Progenitor cell of endocrine pancreas (in vitro differentiated cells): ENCODE measurements at places on chromosomes 7 and 10. TPM values are rescaled to one million over a fixed set of nuclear protein-coding genes. Genes with fewer than 3 reads are reported as not detected.
A peak's percentile ranks its signal among the peaks of the same experiment; 100 is the strongest.

GRCh38 chr10:96719200-96719599 lies 1.1 kb downstream of the PIK3AP1 start:
- peaks cover 7% of the 10 kb centered on the region for H3K36me3 ChIP-seq
- H3K4me3 ChIP-seq = peak overlapping the region; percentile 100
- peaks cover 7% of the 10 kb centered on the region for H3K27me3 ChIP-seq

GRCh38 chr7:155269766-155270585 lies 27.7 kb upstream of the INSIG1 start:
- no peaks in the 10 kb centered on the region for H3K36me3 ChIP-seq
- no peaks in the 10 kb centered on the region for H3K4me1 ChIP-seq
- DNase-seq = no peak
- no peak overlapping the region for H3K27ac ChIP-seq
- H3K4me3 ChIP-seq = no peak overlapping the region

GRCh38 chr7:2360796-2361195 lies 6.2 kb downstream of the EIF3B start:
- H3K4me1 ChIP-seq = peaks cover 12% of the 10 kb centered on the region
- no peak overlapping the region for H3K27ac ChIP-seq
- DNase-seq = no peak
- no peaks in the 10 kb centered on the region for H3K27me3 ChIP-seq
- peaks cover 29% of the 10 kb centered on the region for H3K36me3 ChIP-seq

- DNase-seq = no peak
- H3K27ac ChIP-seq = no peak overlapping the region
- no peak overlapping the region for H3K4me3 ChIP-seq
- peaks cover 8% of the 10 kb centered on the region for H3K4me1 ChIP-seq
- no peaks in the 10 kb centered on the region for H3K36me3 ChIP-seq
Measured at GRCh38 chr7:80392229-80393169, 119.4 kb downstream of the GNAT3 start.

DNA sequence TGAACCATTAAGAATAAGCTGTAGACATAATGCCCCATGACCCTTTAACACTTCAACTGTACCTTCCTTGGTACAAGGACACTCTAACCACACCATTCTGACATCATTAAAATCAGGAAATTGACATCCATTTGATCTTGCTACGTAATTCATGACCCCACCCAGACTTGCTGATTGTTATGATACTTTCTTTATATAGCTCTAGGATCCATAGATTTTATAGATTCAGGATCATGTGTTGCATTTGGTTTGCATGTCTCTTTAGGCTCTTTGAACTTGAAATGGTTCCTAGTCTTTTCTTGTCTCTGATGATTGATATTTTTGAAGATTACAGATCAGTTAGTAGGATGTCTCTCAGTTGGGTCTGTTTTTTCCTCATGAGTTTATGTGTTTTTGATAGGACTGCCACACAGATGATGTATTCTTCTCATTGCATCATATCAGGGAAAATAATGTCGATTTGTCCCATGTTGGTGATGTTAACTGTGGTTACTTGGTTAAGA lies 13.5 kb downstream of the CCM2 start:
- H3K27ac ChIP-seq = no peak overlapping the region
- H3K4me3 ChIP-seq = no peak overlapping the region
- no peaks in the 10 kb centered on the region for H3K27me3 ChIP-seq
- DNase-seq = no peak

LGI1 gene
- total RNA-seq = not detected in 2 replicates

DNA sequence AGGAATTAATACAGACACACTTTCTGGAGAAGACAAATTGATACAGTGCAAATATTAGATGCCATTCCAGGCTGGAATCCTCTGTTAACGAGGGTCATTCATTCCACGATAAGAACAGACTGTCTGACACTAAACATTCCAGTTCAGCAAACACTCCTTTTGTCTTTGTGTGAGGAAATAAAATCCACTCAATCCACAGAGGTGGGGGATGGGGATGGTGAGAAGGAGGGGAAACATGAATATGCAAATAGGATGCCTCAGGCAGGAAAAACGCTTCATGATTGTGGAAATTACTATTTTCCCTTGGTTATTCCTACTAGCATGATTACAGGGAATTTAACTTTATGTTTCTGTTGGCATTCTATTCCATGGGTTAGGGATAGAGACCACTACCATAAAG lies 196.9 kb upstream of the CDCA7L start:
- no peaks in the 10 kb centered on the region for H3K27me3 ChIP-seq
- H3K27ac ChIP-seq = no peak overlapping the region
- no peak overlapping the region for H3K4me3 ChIP-seq
- no peak for DNase-seq

DNA sequence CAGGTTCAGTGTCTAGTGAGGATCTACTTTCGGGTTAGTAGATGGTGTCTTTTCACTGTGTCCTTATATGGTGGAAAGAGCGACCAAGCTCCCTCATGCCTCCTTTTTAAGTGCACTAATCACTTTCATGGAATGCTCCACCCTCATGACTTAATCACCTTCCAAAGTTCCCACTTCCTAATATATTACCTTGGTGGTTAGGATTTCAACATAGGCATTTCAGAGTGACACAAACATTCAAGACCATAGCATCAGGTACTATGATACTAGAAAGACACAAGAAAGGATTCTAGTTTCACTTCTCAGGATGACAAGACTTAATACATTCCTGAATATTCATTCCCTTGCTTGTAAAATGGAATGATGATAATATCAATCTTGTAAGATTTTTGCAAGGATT lies 119.1 kb upstream of the FAM3C start:
- no peak for DNase-seq
- H3K4me3 ChIP-seq = no peak overlapping the region
- peaks cover 2% of the 10 kb centered on the region for H3K36me3 ChIP-seq
- H3K27me3 ChIP-seq = no peaks in the 10 kb centered on the region

AGAP6 gene
- 18.8 and 19.2 TPM in 2 replicates for total RNA-seq

GRCh38 chr7:157482517-157483087 lies 145.8 kb downstream of the DNAJB6 start:
- H3K27me3 ChIP-seq = peaks cover 31% of the 10 kb centered on the region
- no peaks in the 10 kb centered on the region for H3K36me3 ChIP-seq
- no peak overlapping the region for H3K4me3 ChIP-seq
- no peak overlapping the region for H3K27ac ChIP-seq

GRCh38 chr7:158424531-158424930 lies 163.1 kb downstream of the PTPRN2 start:
- no peak for DNase-seq
- H3K36me3 ChIP-seq = peaks cover 2% of the 10 kb centered on the region
- no peaks in the 10 kb centered on the region for H3K27me3 ChIP-seq

PRSS2 gene
- 3.9 and 5.3 TPM in 2 replicates for total RNA-seq

GRCh38 chr7:156470399-156471320 lies 169.9 kb upstream of the RNF32 start:
- peaks cover 30% of the 10 kb centered on the region for H3K4me1 ChIP-seq
- DNase-seq = no peak
- H3K27me3 ChIP-seq = peaks cover 4% of the 10 kb centered on the region
- no peak overlapping the region for H3K27ac ChIP-seq

- no peak overlapping the region for H3K27ac ChIP-seq
- no peak for DNase-seq
- H3K27me3 ChIP-seq = no peaks in the 10 kb centered on the region
- H3K36me3 ChIP-seq = no peaks in the 10 kb centered on the region
Measured at GRCh38 chr7:83339907-83340306, 177.2 kb upstream of the PCLO start.

DNA sequence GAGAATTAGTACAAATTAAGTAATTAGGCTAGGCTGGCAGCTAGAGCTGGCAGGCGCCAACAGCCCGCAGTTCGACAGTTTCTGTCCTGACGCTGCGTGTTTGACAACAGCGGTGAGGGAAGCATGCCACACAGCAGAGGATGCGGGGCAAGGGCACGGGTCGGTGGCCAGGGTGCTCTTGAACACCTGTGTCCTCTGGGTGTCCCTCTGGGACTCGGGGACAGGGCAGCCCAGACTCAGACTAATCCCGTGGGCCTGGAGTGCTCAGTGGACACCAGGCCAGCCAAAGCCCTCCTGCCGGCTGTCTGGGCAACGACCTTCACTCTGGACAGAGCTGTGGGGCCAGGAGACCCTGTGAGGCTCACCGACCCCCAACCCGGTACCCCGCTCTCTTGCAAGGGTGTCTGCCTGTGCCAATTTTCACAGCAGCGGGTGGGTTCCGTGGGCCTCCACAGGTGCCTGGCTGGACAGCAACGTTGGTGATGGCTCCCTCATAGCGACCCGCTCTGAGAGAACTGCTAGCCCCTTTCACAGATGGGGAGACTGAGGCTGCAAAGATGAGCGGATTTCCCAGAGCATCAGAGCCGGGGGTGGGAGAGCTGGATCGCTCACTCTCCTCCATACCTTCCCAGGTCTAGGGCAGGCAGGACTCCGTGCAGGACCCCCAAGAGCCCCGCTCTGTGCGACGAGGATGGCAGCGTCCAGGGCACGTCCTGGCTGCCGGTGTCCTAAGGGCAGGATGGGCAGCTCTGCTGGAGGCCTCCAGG lies 48.5 kb downstream of the FOXL3 start:
- no peak overlapping the region for H3K27ac ChIP-seq
- DNase-seq = no peak
- H3K4me1 ChIP-seq = peaks cover 56% of the 10 kb centered on the region
- no peak overlapping the region for H3K4me3 ChIP-seq
- no peaks in the 10 kb centered on the region for H3K36me3 ChIP-seq

GRCh38 chr7:23385140-23385539 lies 85.2 kb downstream of the IGF2BP3 start:
- H3K36me3 ChIP-seq = peaks cover 22% of the 10 kb centered on the region
- peaks cover 9% of the 10 kb centered on the region for H3K4me1 ChIP-seq
- no peak overlapping the region for H3K4me3 ChIP-seq
- H3K27ac ChIP-seq = peak overlapping the region; percentile 42

DNA sequence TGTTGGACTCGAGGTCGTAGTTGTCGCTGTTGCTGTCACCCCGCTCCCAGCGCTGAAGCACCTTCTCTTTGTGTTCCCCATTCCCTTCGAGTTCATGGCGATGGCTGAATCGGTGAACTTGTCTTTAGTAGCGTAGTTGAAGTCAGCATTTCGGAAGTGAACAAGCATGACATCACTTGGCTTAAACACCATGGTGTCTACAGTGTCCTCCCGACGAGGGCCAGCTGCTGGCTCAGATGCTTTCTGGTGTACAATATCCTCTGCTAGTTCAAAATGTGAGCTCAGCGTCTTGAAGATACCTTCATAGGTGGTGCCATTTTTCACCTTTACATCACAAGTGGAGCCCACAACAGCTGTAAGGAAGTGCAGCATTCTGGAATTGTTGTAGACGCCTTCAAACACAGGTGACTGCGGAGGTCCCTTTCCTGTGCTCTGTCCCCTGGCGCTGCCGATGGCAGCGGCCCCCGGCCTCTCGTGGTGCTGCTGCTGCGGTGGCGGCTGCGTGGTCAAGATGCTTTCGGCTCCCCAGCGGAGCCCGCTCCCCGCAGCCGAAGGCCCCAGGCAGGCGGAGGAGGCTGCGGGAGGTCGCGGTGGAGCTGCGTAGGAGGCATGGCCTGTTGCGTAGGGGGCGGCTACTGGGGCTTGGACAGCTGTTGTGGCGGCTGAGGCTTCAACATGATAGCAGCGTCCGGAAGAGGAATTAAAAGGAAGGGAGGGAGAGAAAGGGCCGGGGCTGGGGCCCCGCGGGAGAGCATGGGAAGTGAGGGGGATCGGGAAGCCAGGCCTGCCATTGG lies 59.3 kb downstream of the ANKMY2 start:
- no peak overlapping the region for H3K27ac ChIP-seq
- H3K36me3 ChIP-seq = no peaks in the 10 kb centered on the region
- DNase-seq = no peak
- no peaks in the 10 kb centered on the region for H3K27me3 ChIP-seq
- no peaks in the 10 kb centered on the region for H3K4me1 ChIP-seq

GRCh38 chr10:44258019-44258418 lies 126.9 kb downstream of the CXCL12 start:
- no peak for DNase-seq
- no peak overlapping the region for H3K27ac ChIP-seq
- H3K36me3 ChIP-seq = no peaks in the 10 kb centered on the region
- peaks cover 10% of the 10 kb centered on the region for H3K4me1 ChIP-seq

CHN2 gene
- 21.2 and 22.0 TPM in 2 replicates for total RNA-seq

EBF3 gene
- 0.19 and 0.38 TPM in 2 replicates for total RNA-seq

GPNMB gene
- 0.98 and 1.4 TPM in 2 replicates for total RNA-seq

GRCh38 chr10:103510046-103510685 lies 16.7 kb downstream of the NEURL1 start:
- H3K4me3 ChIP-seq = no peak overlapping the region

DNA sequence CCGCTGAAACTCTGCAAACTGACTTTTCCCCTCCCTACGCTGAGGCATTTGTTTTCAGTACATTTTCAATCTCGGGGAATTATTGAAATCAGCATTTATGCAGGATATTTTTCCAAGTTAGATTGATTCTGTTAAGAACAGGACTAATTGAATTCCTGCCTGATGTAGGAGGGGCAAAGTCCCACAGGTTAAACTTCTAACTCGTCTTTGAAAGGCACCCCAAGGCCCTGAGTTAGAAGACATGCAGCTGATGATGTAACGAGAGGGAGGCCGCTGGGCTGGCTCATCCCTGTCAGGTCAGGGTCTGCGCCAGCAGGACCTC lies 253.1 kb downstream of the CELF2 start:
- DNase-seq = no peak
- no peak overlapping the region for H3K27ac ChIP-seq
- no peaks in the 10 kb centered on the region for H3K36me3 ChIP-seq
- peaks cover 53% of the 10 kb centered on the region for H3K27me3 ChIP-seq
- no peak overlapping the region for H3K4me3 ChIP-seq

- H3K27ac ChIP-seq = no peak overlapping the region
- no peak for DNase-seq
- H3K4me1 ChIP-seq = peaks cover 2% of the 10 kb centered on the region
- peaks cover 4% of the 10 kb centered on the region for H3K36me3 ChIP-seq
- no peak overlapping the region for H3K4me3 ChIP-seq
Measured at GRCh38 chr7:132882714-132883428, 199.0 kb downstream of the CHCHD3 start.

LIPJ gene
- not detected in 2 replicates for total RNA-seq

MYH16 gene
- total RNA-seq = not detected in 2 replicates

DNA sequence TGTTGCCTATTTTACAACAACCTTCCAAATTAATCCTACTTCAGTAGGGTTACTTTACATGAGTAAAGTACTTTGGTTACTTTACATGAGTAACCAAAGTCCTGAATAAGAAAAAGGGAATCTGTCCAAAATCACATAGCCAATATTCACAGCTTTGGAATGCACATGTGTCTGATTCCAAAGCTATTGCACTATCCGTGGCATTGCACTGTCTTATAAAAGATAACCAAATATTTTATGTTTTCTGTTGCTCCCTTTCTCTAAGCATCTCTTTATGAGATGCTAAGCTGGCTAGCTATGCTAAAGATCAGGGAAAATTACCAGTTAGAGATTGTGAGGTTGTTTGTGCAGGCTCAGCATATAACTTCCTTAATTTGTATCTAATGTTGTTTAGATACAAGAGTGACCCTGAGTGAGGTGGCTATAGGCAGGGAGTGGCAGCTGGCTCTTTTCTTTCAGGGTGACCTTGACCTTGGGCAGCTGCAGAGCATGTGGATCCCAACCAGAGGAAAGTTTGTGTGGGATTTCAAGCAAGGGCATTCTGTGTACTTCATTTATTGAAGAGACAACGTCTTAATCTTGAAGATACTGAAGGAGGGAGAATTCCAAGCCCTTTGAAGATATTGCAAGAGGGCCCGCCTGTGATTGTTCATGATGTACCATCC lies 366.1 kb upstream of the ANKRD30A start:
- H3K36me3 ChIP-seq = no peaks in the 10 kb centered on the region
- H3K27me3 ChIP-seq = no peaks in the 10 kb centered on the region
- H3K4me3 ChIP-seq = no peak overlapping the region
- H3K4me1 ChIP-seq = no peaks in the 10 kb centered on the region
